ENCODE measurements at places on chromosomes 7 and 10.

- DNase-seq, result no peak
Observed at GRCh38 chr10:12826800-12827372, 174.6 kb downstream of the CCDC3 start.

- DNase-seq, result no peak
Observed at GRCh38 chr7:739983-740942, 13.2 kb upstream of the PRKAR1B start.

GRCh38 chr7:137957887-137958286, 44.0 kb downstream of the CREB3L2 start:
- DNase-seq, result no peak

DNA sequence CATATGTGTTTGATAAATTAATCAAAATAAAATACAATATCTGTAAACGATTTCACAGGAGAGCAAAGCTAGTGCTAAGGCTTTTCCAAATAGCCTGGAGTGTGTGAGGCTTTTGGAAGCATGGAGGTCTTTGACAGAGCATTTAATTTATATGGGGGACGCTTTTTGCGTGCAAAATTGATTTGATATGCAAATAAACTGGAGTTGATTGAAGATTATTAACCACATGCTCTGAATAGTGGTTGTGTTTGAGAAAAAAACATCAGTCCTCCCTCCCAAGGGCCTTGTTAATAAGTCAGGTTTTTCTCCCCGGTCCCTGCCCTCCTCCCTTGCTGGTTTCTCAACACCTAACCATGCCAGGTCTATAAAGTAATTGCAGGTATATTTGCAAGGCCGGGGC, 85.1 kb upstream of the FGFR2 start:
- no peak for DNase-seq

GRCh38 chr10:123154711-123155505, 706 bp downstream of the BUB3 start:
- no peak for DNase-seq

DNA sequence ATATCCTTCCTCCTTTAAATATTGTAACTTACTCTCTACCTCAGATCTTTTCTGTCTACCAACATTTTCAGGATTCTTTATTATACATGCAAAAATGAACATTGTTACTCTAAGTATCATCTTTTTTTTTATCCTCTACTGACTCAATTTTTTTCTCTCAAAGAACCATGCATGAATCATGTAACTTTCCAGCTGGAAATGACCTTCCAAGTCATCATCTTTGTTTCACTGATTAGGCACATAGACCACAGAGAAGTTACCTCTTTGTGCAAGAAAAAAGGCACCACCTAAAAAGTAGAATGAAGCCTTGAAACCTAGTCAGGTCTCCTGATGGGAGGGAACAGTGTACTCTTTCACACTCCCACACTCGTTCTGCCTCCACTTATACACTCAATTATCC, 234.9 kb downstream of the HGF start:
- no peak for DNase-seq

GRCh38 chr10:47346581-47347302, 1.4 kb upstream of the RBP3 start:
- no peak for DNase-seq

DNA sequence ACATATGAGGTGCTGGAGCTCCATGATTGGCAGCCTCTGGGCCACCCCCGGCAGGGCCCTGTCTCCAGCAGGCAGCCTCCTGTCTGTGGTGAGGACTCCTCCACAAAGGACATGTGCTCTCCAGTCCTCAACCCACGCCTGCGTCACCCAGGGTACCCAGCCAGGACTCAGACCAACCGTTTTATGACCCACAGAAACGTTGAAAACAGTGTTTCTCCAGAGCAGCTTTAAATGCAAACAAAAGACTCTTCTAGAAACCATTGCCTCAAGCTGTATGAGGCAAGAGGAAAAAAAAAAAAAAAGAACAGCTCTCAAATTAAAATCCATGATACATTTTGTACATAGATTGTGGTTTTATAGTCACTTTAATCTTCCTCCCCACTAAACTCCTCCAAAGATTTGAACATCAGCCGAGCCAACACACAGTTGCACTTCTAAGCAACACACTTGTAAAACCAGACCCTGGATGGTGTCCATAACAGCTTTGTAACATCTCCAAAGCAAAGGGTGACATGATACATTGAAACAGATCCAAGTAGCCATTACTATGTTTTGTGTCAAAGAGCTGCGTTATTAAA, 175.0 kb upstream of the LYZL2 start:
- DNase-seq, result no peak

DNA sequence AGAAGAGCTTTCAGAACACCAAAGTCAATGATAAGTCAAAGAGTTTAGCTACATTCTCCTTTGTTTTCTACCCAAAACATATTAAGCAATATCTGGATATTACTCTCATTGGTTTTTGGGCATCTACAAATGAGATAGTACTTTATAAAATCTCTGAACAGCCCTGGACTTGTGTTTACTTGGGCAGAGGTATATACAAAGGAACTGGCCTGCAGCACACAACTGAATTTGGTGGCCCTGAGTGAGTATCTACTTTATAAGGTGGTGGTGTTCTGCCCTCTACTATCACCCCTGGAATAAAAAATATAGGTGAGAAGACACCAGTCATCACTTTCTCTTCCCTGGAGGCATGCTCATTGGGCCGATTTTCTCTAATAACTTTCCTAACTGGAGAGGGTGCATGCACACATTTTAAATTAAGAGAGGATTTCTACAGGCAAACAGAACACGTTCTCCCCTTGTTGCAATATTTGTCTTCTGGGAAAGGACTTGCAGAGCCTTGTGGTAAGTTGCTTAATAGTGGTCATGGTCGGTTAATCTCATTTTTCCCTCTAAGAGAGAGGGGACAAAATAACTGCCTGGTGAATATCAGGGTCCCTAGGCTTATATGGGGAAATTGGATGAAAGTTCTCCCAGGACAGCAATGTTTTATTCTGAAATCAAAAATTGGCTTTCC, 41.1 kb downstream of the OTUD1 start:
- no peak for DNase-seq

GRCh38 chr10:6951732-6952131, 371.7 kb upstream of the PRKCQ start:
- no peak for DNase-seq

GRCh38 chr7:1810961-1811849, 141.1 kb downstream of the ELFN1 start:
- DNase-seq, result no peak

Measured in CMK (cell line).